AML-193 (cell line): ENCODE measurements at places on chromosomes 4 and X.

DNA sequence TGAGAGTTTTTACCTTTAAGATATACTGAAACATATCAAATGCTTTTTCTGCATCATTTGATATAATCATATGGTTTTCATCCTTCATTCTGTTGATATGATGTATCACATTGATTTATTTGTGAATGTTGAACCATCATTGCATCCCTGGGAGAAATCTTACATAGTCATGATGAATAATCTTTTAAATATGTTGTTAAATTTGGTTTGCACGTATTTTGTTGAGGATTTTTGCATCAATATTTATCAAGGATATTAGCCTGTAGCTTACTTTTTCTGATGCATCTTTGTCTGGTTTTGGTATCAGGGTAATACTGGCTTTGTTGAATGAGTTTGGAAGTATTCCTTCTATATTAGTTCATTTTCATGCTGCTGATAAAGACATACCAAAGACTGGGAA is 541.4 kb downstream of the TLL1 start:
- no peak for DNase-seq

GRCh38 chr4:182914357-182914756 is 2.8 kb downstream of the DCTD start:
- DNase-seq = no peak

- no peak for DNase-seq
Observed at GRCh38 chr4:73741750-73742489, 1.6 kb downstream of the CXCL8 start.

- peak; percentile 6 for DNase-seq
Observed at GRCh38 chr4:149914119-149915115, 98.8 kb upstream of the IQCM start.

GRCh38 chr4:153119626-153120025 is 84.6 kb upstream of the TRIM2 start:
- no peak for DNase-seq

GRCh38 chr4:176084769-176085168 is 19.1 kb downstream of the WDR17 start:
- DNase-seq = no peak

GRCh38 chr4:41169256-41169800 is 45.0 kb downstream of the APBB2 start:
- DNase-seq = no peak

- DNase-seq = no peak
Observed at GRCh38 chrX:143768976-143769375, 48.4 kb upstream of the SPANXN2 start.

DNA sequence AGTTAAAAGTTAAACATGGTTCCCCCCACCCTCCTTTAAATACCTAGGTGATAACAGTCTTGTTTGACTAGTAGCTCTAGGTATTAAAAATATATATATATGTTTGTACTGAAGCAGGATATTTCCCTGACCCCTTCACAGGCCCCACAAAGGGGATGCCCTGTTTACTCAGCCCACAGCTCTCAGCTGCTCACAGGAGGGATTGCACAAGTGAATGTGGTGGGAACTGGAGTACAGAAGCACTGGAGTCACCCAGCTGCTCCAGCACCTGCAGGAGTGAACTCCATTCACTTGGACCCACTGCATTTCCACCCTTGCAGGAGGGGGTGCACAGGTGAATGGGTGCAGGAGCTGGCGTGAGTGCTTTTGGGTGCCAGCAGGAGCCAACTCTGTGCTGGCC is 99.3 kb upstream of the TLR3 start:
- no peak for DNase-seq

DNA sequence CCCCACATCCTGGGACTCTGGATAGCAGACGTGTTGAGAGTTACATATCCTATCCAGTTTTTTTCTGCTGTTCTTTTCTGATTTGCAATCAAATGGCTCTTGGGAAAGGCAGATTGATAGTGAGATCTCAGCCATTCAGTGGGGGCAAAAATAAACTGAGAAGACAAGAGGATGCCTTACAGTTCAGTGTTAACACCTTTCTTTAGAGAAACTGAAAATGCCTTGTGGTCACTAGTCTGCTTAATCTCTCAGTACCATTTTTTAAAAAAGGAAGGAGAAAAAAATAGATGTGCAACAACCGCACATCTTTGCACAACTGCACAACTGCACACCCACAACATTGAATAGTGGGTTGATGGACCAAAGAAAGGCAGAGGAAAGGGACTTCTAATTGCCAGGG is 109.3 kb downstream of the ARHGEF9 start:
- no peak for DNase-seq

DNA sequence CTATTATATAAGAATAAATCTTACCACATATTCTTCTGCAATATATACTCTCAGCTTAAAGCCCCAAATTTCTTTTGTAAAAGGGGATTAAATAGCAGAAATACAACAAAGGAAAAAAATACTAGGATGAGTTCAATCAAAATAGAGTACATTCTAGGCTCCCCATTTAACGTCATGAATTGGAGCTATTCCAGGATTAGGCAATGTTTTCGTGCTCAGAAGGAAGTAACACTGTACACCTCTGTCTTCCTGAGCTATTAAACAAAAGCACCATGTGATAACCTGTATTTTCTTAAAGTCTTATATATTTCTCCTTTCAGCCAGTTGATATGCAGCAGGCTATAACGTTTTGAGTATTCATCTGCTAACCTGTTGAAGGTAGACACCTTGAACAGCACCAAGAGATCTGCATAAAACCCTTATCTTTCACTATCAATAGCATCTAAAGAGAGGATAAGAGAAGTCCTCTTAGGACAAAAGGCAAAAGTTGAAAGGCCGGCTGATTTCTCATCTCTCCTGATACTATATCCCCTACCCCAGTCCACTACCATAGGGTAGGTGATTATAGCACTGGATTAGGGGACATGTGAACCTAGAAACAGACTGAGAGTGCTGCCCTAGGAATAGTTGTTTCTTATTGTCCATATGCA is 31.5 kb downstream of the TEC start:
- peak; percentile 30 for DNase-seq

DNA sequence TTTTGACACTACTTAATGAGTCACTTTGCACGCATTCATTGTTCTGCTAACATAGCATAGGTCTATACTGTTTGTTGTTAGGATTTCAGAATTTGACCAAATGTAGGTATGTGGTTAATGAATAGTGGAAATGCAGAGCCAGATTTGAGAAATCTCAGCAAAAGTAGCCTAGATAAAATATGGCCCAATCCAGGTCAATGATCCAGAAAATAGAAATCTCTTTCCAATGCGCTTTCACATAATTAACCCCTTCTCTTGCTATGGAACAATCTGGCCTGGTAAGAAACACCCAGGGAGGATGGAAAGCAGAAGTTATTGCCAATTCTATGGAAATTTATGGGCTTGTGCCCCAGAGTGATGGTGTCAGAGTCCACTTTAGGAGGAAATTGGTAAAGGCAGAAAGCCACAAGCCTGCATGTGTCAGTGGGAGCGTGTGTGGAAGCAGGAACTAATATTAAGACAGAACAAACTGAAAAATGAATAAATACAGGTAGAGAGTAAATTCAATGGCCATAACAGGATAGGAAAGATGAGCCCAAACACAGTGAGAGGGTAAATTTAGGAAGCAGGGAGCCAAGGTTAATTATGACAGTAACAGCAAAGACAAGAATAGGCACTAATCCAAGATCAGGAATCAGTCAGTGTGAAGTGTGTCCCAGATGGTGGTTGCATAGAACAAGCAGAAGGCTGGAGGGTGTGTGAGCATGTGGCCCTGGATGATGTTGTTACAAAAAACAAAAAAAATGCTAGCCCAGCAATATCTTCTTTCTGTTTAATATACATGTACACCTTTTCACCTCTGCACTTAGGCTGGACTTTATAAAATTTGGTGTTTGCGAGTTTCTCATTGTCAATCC is 102.9 kb downstream of the SYTL5 start:
- DNase-seq = no peak

- no peak for DNase-seq
Observed at GRCh38 chrX:154827194-154828015, 7.1 kb downstream of the SMIM9 start.

- no peak for DNase-seq
Observed at GRCh38 chrX:16188687-16189086, 21.4 kb downstream of the MAGEB17 start.

- DNase-seq = no peak
Observed at GRCh38 chrX:5220421-5220820, 1008.2 kb downstream of the NLGN4X start.

DNA sequence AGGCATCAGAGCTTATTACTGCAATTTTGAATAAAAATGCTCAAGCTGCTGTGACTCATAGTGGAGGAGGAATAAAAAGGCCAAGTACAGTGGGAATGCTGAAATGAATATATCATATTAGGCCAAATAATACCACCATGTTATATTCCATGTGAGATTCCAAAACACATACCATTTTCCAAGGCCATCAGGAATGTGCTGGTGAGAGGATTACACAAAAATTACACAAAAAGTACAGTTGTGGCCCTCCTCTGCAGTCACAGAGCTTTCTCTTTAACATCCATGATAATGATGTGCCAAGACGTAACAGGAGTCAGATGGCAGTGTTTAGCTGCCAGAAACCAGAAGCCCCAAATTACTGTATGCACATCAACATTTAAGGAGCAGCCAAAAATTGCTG is 153.5 kb downstream of the PCDH18 start:
- DNase-seq = no peak

DNA sequence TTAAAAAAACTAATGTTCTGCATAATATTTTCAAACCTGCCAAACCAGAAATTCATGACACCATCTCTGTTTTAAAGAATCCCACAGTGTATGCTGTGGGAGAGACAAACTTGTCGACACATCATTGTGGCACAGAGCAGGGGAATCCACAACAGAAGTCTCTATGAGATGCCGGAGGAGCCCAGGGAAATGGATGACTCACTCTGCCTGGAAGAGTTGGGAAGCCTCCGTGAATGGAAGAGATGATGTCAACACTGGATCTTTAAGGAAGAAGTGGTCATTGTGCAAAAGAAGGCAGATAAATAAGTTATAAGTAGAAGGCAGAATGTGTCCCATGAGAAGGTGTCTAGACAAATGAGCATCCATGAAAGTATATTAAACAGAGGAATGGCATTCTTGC is 595.1 kb downstream of the RAB28 start:
- DNase-seq = no peak

- DNase-seq = no peak
Observed at GRCh38 chr4:146154057-146154456, 21.5 kb upstream of the LSM6 start.

DNA sequence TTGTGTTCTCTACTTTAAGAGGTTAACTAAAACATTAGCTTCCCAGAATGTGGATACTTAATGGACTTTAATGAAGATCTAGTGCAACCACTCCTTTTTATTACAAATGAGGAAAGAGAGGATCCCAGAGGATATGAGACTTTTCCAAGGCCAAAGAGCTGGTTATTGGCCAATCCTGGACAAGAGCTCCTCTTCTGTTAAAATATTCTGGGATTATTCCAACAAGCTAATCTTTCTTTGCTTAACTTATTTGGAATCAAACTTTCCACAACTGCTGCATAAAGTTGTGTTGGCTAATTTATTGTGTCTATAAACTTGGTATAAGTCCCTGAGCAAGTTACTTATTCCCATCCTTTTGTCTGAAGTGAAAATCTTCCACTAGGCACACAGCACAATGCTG is 174.2 kb upstream of the HCCS start:
- DNase-seq = no peak

DNA sequence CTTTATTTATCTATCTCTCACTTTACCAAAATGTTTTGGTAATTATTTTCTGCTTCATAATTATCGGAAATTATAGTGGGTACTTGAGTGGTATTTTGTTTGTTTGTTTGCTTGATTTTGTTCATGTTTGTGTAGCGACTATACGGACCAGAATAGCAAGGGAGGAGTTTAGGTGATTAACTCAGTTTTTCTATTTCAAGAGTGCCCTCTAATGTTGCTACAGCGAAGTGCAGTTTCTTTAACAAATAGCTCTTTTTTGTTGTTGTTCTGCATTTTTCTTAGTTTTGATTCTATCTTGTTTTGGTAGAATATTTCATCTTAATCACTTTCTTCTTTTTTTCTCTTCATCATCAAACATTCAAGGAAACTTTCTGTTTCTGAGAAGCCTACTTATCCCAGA is 40.8 kb upstream of the QRFPR start:
- no peak for DNase-seq

- no peak for DNase-seq
Observed at GRCh38 chr4:113499696-113500095, 261.8 kb downstream of the CAMK2D start.

DNA sequence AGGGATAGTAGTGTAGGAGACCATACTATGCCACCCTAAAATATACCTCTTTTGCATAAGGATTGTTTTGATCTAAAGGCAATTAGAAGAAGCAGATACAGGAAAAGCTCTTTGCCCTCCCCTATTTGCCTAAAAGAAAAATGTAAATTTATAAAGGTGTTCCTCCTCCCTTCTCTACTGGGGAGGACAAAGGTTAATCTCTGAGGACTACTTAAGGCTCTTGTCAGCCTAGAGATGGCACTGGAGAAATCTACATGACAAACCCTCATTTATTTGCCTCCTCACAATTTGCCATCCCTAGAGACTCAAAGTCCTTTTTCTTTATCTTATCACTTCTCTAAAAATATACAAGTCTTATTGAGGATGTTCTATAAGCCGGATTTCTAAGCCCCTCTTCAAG is 1021.8 kb downstream of the STPG2 start:
- no peak for DNase-seq

DNA sequence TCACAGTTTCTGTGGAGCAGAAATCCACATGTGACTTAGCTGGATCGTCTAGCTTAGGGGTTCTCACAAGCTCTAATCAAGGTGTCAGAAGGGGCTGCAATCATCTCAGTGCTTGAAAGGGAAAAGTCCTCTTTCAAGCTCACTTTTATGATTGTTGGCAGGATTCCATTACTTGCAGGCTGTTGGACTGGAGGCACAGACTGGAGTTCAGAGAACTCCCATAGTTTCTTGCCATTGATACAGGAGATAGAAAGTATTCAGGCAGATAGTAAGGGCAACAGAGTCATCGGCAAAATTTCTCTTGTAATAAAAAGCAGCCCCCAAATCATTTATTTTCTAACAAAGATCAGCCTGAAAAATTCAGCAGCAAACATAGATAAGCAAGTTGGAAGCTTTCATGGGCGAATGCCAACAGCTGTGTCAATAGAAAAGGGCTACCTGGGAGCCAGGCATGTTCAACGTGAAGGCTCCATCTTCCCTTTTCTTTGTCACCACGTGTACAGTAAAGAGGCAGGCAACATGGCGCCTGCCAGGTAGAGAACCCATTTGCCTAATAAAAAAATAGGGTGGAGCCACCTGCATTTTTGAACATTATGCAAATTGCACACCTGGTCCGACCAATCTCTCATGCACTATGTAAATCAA is 64.4 kb downstream of the CXCL13 start:
- DNase-seq = no peak

- peak; percentile 26 for DNase-seq
Observed at GRCh38 chr4:118969359-118969758, 80.7 kb downstream of the SYNPO2 start.

DNA sequence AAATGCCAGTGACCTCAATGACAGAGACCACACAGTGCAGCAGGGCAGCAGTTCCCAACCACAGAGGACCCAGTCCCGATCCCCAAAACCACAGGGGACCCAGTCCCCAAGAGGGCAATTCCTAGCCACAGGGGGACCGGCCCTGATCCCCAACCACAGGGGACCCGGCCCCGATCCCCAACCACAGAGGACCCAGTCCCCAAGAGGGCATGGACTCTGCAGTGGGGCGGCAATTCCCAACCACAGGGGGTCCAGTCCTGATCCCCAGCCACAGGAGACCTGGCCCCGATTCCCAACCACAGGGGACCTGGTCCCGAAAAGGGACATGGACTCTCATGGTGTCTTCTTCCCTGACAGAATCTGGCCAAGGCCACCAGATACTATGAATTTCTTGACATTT is 136.3 kb downstream of the AFAP1 start:
- DNase-seq = no peak
